Head of caudate nucleus (tissue), 42 donors: ENCODE measurements at places on chromosomes 6 and 20.

DNA sequence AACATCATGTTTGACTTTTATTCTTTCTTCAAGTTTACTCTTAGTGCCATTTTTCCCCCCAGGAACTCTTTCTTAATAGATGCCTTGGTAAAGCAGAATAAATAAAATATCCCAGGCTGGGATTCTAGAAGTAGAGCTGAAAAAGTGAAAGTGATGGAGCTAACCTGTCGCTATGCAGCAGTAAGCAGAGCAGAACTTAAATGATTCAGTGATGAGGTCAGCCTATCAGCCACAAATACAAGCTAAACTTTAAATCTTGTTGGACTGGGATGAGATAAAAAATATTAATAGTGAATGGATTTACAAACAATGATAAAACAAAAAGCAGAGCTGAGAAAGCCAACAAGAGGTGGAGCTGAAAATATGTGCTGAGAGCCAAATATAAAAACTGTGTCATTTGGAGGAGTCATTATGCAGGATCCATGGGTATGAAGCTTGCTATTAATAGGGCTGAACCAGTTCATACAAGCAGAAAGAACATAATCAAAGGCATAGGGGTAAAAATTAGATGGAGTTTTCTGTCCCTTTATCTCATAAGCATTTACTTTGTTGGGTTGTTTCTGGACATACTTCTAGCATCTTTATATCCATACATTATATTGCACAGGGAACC is 877.8 kb downstream of the EPHA7 start:
- DNase-seq, result no peak

GRCh38 chr6:157374889-157375443 is 6.0 kb upstream of the ZDHHC14 start:
- DNase-seq, result no peak

GRCh38 chr6:29760328-29760727 is 37.1 kb downstream of the HLA-F start:
- DNase-seq, result no peak

DNA sequence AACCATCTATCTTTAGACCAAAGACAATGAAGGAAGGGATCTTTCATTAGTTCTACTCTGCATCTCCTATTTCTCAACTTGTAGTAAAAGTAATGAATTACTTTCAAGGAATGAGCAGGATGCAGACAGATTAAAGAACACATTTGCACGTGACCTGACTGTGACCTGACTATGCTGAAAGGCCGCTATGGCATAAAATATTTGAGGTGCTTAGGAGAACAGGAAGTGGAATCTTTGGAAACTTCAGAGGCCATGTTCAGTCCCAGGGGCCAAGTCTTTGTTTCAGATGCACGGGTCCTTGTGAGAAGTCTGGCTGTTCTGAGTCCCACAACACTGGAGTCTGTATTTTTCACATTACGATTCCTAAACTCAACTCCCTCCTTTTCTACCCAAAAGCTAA is 41.0 kb downstream of the NINL start:
- DNase-seq, result no peak

- peak; percentile 38 for DNase-seq
Measured at GRCh38 chr6:111382476-111383294, 100.3 kb downstream of the REV3L start.

DNA sequence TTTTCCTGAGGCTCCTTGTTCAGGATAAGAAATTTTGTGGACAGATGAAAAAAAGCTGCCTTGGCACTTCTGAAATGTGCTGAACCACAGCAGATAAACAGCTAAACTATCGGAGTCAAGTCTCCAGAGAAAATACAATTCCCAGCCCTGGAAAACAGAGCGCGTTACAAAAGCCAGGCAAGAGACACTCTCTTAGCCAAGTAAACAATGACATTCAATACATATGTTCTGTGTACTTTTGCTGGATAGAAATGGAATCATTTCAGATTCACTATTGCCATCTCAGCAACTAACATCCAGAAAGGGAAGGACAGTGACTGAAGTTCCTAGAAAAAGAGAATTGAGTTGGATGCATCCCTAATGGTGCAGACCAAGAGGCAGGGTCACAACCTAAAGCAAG is 196.8 kb upstream of the NRSN1 start:
- DNase-seq, result no peak

- no peak for DNase-seq
Measured at GRCh38 chr20:11734431-11734830, 183.3 kb upstream of the BTBD3 start.

GRCh38 chr20:58012731-58013510 is 215.5 kb downstream of the ANKRD60 start:
- no peak for DNase-seq

DNA sequence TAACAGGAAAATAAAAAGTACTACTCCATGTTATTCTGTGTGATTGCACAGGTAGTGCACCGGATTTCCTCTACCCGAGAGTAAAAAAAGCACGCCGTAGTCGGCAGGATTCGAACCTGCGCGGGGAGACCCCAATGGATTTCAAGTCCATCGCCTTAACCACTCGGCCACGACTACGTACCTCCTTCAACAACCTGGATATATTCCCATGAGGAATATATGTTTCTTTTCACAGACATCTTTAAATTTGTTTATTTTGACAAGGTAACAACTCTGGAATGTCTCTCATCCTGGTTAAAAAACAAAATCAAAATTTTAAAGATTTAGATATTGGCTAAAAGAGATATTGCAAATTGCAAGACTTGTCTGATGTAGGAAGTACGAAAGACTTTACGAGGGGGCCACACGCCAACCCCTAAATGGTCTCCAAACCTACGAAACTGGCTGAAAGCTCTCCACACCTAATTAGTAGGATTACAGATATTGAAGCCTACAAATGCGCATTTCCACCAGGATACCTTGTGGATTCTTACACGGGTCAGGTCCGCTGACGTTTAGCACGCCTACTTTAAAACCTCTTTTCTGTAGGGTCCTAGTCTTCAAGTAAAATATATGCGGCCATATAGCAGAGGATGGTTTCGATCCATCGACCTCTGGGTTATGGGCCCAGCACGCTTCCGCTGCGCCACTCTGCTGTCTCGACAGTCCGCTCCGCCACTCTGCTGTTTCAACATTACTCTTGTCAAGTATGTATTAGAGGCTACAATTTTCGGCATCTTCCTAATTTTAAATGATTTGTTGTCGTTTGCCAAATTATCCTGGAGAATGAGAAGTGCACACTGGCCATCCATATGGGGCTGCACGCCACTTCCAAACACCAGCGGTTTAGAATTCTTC is 52.2 kb upstream of the BTN3A2 start:
- peak; percentile 83 for DNase-seq

DNA sequence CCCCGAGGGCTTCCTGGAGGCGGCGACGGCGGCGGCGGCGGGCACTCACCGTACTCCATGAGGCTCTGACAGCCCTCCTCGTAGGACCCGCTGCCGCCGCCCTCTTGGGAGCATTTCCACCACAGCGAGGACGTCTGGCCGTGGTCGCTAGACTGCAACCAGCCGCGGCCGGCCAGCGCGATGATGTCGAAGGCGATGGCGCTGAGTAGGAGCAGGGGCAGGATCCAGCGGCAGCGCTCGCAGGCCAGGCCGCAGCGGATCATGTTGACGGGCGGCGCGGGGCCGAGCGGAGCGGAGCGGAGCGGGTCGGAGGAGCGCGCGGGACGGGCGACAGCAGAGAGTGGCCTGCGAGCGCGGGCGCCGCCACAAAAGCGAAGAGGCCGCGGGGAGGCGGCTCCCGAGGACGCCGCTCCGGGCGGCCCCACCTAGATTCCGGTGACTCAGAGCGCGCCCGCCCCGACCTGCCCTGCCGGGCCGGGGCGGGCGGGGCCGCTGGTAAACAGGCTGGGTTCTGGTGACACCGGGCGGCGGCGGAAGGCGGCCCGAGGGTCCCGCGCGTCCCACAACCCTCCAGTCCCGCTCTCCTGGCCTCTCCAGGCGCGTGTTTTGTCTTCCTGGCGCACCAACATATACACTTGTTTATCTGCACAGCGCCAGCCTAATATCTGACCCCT is at the start of gene PERP:
Gene PERP, minus strand, starts transcription at position 342 of the 674 bp plus-strand sequence. Its CDS starts 79 bp downstream, at position 263.
- peak; percentile 24 for DNase-seq

GRCh38 chr6:118939683-118940082 is 4.7 kb upstream of the MCM9 start:
- peak; percentile 10 for DNase-seq
